ENCODE measurements at places on chromosomes 3 and 15. TPM values are rescaled to one million over a fixed set of nuclear protein-coding genes. Genes with fewer than 3 reads are reported as not detected.

RASGRF1 gene
- total RNA-seq: not detected

EBLN2 gene
- total RNA-seq: 5.7 TPM

GOLGA8G gene
- total RNA-seq: not detected

CAMK1 gene
- 1.1 TPM for total RNA-seq

MYZAP gene
- total RNA-seq: 0.27 TPM

SIN3A gene
- 71.4 TPM for total RNA-seq

All from hematopoietic multipotent progenitor cell (in vitro differentiated cells).